Activated CD4-positive, alpha-beta T cell treated with anti-CD3 and anti-CD28 coated beads, Interleukin-2, amount 10 ng/mL, durations not matched to agents 24 days and 14 days (primary cell): ENCODE measurements at places on chromosomes 7 and 10.

DNA sequence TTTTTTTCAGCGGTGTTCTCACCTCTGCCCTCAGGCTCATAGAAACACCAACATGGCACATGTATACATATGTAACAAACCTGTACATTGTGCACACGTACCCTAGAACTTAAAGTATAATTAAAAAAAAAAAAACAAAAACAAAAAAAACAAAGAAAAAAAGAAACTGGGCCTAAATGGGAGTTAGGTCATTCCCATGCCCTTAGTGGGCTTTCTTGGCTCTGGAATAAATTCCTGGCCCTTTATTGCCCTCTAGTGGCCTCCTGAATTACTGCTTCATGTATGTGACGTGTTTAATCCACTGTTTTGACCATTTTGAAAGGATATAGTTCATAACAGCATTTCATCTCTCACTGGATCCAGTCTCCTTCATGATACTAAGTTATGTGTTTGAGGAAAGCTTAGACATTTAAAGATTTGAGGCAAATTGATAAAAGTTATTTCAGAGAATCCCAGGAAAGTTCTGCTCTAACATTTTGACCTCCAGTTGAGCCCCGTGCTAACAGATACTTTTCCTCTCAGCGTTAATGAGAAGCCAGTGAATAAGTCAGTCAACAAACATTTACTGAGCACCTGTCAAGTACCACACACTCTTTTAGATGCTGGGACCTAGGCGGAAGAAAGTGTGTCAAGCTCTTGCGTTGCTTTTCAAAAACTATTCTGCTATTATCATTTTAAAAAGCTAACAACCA, 54.7 kb upstream of the SYPL1 start:
- H3K4me3 ChIP-seq = no peak overlapping the region
- no peak overlapping the region for H3K27ac ChIP-seq
- DNase-seq = peak; percentile 82
- H3K4me1 ChIP-seq = peaks cover 3% of the 10 kb centered on the region
- peaks cover 15% of the 10 kb centered on the region for H3K27me3 ChIP-seq

- no peaks in the 10 kb centered on the region for H3K36me3 ChIP-seq
- peaks cover 3% of the 10 kb centered on the region for H3K27me3 ChIP-seq
- peaks cover 32% of the 10 kb centered on the region for H3K4me1 ChIP-seq
These were observed 4.4 kb upstream of the SEPHS1 start for GRCh38 chr10:13352519-13352918.

GRCh38 chr7:26183545-26184280, 16.8 kb downstream of the HNRNPA2B1 start:
- H3K36me3 ChIP-seq = peaks cover 74% of the 10 kb centered on the region
- DNase-seq = no peak
- H3K27ac ChIP-seq = peak overlapping the region; percentile 88
- peaks cover 44% of the 10 kb centered on the region for H3K4me1 ChIP-seq
- no peak overlapping the region for H3K4me3 ChIP-seq

- H3K4me3 ChIP-seq = no peak overlapping the region
- H3K36me3 ChIP-seq = no peaks in the 10 kb centered on the region
- DNase-seq = no peak
These were observed 28.3 kb upstream of the EBF3 start for GRCh38 chr10:129992356-129992755.

- H3K4me1 ChIP-seq = peaks cover 2% of the 10 kb centered on the region
- H3K4me3 ChIP-seq = no peak within 1 kb of the TSS
- H3K27ac ChIP-seq = no peak within 1 kb of the TSS
- no peaks in the 10 kb centered on the region for H3K36me3 ChIP-seq
These were observed at the start of gene MACC1 for GRCh38 chr7:20217193-20217948. MACC1 (minus strand) TSS chr7:20217384; CDS start chr7:20161862, 55,522 bp downstream.

GRCh38 chr10:36675458-36675880, 449.9 kb upstream of the ANKRD30A start:
- H3K27me3 ChIP-seq = no peaks in the 10 kb centered on the region
- no peak overlapping the region for H3K27ac ChIP-seq
- H3K36me3 ChIP-seq = no peaks in the 10 kb centered on the region
- H3K4me1 ChIP-seq = no peaks in the 10 kb centered on the region
- H3K4me3 ChIP-seq = no peak overlapping the region
- no peak for DNase-seq

DNA sequence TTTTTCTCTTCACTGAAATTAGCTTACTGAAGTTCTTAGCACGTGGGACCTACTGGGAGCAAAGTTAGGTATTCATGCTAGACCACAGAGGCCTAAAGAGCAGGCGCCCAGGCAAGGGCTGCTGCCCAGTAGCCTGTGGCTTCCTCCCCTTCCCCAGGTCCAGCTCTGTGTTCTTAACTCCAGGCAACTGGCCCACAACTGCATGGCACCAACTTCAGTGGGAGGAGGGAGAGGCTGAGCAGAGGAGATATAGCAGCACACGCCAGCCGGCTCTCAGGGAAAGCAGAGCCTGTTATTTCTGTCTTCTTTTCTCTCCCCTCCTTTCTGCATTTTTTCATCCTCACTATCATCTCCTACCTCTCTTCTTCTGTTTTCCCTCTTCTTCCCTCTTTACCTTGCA, 67.4 kb downstream of the PCGF5 start:
- no peaks in the 10 kb centered on the region for H3K4me1 ChIP-seq
- H3K4me3 ChIP-seq = no peak overlapping the region
- peaks cover 5% of the 10 kb centered on the region for H3K27me3 ChIP-seq
- no peak for DNase-seq
- no peaks in the 10 kb centered on the region for H3K36me3 ChIP-seq

DNA sequence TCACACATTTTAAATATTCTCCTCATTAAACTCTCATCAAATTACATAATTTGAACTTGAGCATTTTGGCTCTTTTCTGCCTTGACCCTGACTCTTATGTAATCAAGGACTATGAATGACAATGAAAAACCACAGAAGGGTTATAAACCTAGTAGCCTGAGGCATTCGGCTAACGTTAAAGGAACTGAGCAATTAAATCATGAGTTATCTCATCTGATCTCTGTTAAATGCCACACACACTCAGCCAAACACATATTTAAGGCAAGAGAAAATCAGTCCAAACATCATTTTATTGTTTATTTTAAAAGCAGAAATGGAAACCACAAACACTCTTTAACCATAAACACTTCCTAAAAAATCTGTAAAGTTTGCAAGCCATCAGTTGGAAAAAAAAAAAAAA, 204.3 kb downstream of the DGKI start:
- peaks cover 4% of the 10 kb centered on the region for H3K27me3 ChIP-seq
- no peak overlapping the region for H3K27ac ChIP-seq
- H3K36me3 ChIP-seq = no peaks in the 10 kb centered on the region

DNA sequence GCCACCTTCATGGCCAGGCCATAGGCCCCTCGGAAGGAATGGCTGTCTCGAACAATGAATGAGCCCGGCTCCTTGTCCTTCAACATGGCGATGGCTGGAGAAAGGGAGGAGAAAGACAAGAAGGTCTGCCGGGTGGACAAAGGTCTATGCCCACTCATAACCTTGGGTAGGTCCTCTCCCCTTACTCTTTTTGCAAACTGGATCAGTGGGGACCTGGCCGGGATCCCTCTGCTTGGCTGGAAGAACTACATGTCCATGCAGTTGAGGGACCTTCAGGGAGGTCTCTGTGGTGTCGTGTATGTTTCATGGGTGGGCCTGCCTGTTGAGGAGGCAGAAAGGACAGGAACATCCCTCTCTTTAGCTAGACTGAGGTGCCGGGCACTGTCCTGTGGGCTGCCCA, 284.8 kb downstream of the TNS3 start:
- H3K36me3 ChIP-seq = peaks cover 3% of the 10 kb centered on the region
- H3K4me3 ChIP-seq = no peak overlapping the region
- H3K27me3 ChIP-seq = no peaks in the 10 kb centered on the region
- no peak overlapping the region for H3K27ac ChIP-seq
- DNase-seq = no peak
- no peaks in the 10 kb centered on the region for H3K4me1 ChIP-seq

- no peak for DNase-seq
- H3K4me1 ChIP-seq = no peaks in the 10 kb centered on the region
- no peak overlapping the region for H3K4me3 ChIP-seq
- no peak overlapping the region for H3K27ac ChIP-seq
These were observed 101.5 kb upstream of the TMEM168 start for GRCh38 chr7:112891698-112892097.

DNA sequence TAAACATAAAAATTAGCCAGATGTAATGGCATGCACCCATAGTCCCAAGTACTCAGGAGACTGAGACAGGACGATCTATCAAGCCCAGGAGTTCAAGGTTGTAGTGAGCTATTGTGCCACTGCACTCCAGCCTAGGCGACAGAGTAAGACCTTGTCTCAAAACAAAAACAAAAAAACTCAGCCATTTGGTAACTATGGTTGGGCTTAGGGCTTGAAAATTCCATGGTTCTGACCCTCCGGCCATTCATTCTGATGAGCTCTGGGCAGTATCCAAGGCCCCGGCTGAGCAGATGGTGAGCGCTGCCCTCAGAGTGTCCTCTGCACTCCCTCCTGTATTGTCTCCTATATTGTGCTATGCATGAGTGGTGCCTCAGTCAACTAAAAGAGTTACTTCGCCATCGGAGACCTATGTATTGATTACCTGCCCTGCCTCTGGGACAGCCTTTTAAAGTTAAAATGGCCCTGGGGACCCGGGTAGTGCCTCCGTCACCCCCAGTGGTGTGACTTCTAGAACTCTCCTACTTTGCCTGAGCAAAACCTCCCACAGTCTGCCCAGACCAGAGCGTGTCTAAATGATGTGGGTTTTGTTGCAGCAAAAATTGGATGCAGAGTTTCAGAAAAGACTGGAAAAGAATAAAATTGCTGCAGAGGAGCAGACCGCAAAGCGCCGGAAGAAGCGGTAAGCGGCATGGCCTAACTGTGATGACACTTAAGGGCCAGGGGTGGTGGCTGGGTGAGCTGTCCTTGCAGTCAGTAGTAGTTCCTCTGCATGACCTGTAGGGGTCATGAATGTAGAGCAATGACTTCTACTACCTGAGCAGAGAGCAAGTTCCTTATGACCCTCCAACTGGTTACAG, 8.1 kb downstream of the PRKRIP1 start:
- H3K4me1 ChIP-seq = peaks cover 10% of the 10 kb centered on the region
- H3K36me3 ChIP-seq = peaks cover 61% of the 10 kb centered on the region
- no peaks in the 10 kb centered on the region for H3K27me3 ChIP-seq
- H3K4me3 ChIP-seq = no peak overlapping the region

GRCh38 chr7:22751341-22751740, 24.3 kb downstream of the IL6 start:
- H3K36me3 ChIP-seq = no peaks in the 10 kb centered on the region
- no peak for DNase-seq
- peaks cover 28% of the 10 kb centered on the region for H3K27me3 ChIP-seq
- H3K27ac ChIP-seq = no peak overlapping the region
- no peaks in the 10 kb centered on the region for H3K4me1 ChIP-seq

GRCh38 chr7:116510795-116511194, 11.3 kb downstream of the CAV2 start:
- no peak overlapping the region for H3K4me3 ChIP-seq
- H3K27ac ChIP-seq = no peak overlapping the region
- DNase-seq = no peak
- H3K27me3 ChIP-seq = peaks cover 49% of the 10 kb centered on the region
- H3K4me1 ChIP-seq = peaks cover 6% of the 10 kb centered on the region

DNA sequence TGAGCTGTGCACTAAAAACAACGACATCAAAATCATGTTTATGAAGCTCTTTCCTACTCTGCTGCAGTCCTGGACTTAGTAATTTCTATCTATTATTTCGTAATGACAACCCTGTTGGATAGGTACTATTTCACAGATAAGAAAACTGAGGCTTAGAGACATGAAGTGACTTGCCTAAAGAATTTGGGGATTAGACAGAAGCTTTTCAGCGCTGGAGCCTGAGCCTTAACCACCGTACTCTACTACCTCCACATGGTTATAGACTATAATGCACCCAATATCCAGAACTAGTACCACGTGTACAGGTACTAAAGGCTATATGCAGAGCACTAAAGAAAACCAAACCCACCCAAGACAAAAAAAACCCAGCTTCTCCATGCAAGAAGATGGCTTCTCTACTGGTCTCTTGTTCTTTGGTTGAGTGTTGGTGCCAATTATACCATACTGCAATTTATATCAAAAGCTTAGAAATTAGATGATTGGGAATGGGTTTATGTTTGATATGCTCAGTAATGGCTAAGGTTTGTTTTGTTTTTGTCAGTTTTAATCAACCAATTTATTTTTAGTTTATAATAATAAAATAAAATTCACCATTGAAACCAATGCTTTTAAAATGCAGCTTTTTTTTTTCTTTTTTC, 6.5 kb upstream of the SNX10 start:
- peak; percentile 70 for DNase-seq
- no peak overlapping the region for H3K4me3 ChIP-seq
- H3K36me3 ChIP-seq = no peaks in the 10 kb centered on the region

- H3K4me3 ChIP-seq = no peak overlapping the region
- H3K4me1 ChIP-seq = no peaks in the 10 kb centered on the region
- DNase-seq = no peak
- H3K36me3 ChIP-seq = no peaks in the 10 kb centered on the region
These were observed 109.9 kb downstream of the OAT start for GRCh38 chr10:124308811-124309210.

DNA sequence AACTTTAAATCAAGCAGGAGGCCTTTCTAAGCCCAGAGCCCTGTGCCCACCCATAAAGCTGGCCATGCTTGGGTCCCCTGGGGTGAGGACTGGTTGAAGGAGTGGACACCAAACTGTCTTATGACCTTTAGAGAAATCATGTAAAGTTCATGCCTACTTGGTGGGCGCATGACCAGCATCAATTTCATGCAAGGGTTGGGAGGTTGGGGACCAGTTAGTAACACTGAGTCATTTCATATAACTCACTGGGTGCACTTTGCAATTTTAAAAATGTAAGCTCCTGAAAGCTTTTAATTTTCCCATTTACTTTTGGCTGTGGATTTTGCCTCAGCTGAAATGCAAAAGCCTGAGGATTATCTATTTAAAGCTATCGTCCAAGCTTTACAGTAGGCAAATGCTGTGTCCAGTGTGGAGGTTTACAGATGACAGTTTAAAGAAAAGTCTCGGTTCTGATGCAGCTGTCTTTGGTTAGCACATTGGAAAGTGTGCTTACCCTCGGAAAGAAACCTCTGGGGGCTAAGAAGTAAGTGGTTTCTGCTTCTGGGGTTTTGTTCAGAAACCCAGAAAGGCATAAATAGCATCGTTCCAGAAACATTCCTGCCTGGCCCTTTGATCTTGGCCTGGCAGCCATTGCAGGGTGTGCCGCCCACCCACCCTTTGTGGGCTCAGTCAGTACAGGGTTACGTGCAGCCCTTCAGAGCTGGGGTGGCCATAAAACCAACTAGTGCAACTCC, 48.8 kb upstream of the CHST15 start:
- H3K36me3 ChIP-seq = no peaks in the 10 kb centered on the region
- no peak overlapping the region for H3K27ac ChIP-seq
- DNase-seq = no peak
- H3K27me3 ChIP-seq = peaks cover 8% of the 10 kb centered on the region

GRCh38 chr7:18387191-18387735, 108.3 kb upstream of the HDAC9 start:
- DNase-seq = no peak
- H3K27me3 ChIP-seq = peaks cover 1% of the 10 kb centered on the region
- H3K4me1 ChIP-seq = no peaks in the 10 kb centered on the region
- H3K4me3 ChIP-seq = no peak overlapping the region
